HFFc6 (cell line): ENCODE measurements at places on chromosomes 1 and 21. TPM values are rescaled to one million over a fixed set of nuclear protein-coding genes. Genes with fewer than 3 reads are reported as not detected.

GRCh38 chr1:204211046-204211445, 2.7 kb downstream of the GOLT1A start:
- peaks cover 25% of the 10 kb centered on the region for H3K4me1 ChIP-seq
- H3K4me3 ChIP-seq: no peak overlapping the region
- DNase-seq: no peak
- no peak overlapping the region for H3K27ac ChIP-seq
- H3K27me3 ChIP-seq: peaks cover 2% of the 10 kb centered on the region; the same call in 1 of the 2 replicates
- H3K36me3 ChIP-seq: no peaks in the 10 kb centered on the region

Gene AJAP1
- total RNA-seq: not detected in 3 replicates

GRCh38 chr1:36471830-36472641, 7.9 kb upstream of the MRPS15 start:
- H3K36me3 ChIP-seq: no peaks in the 10 kb centered on the region
- H3K4me1 ChIP-seq: no peaks in the 10 kb centered on the region
- DNase-seq: no peak
- no peak overlapping the region for H3K27ac ChIP-seq
- no peak overlapping the region for H3K4me3 ChIP-seq
- H3K27me3 ChIP-seq: peaks cover 12% of the 10 kb centered on the region

Gene CD52
- not detected in 3 replicates for total RNA-seq

DNA sequence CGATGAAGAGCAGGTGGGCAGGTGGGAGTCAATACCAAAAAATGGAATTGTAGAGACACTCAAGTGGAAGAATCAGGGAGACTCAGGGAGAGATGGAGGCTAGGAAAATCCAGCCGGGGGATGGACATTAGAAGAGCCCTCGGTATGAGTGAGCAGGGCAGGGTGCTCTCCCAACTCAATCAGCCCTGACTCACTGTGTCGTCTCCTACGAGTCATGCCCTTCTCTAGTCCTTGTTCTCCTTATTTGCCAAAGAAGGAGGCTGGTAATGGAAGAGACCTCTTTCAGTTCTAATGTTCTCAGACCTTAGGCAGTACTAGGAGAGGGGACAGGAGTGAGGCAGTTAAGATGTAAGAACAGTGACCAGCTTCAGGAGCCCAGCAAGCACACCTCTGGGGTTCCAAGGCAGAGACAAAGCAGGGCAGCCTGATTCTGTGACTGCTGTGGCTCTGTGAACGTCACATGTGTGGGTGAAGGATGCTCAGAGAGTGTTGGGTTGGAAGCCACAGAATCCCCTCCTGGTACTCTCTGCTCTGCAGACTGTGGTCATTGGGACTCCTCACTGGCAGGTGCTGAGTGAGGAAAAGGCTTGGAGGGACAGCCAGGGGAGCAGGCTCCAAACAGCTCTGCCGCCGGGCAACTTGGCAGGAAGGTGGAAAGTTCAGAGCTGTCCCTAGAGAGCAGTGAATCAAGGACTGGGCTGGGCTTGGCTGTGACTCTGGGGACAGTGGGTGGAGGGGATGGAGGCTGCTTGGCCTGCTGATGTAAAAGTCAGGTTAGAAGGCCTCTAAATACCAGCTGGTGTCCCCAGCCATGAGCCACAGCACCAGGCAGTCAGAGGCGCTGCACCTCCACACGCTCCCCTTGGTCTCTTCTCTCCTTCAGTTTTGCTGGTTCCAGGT, 11.1 kb upstream of the GJA5 start:
- H3K4me3 ChIP-seq: peak overlapping the region; percentile 74
- peaks cover 16% of the 10 kb centered on the region; the same call in 1 of the 2 replicates for H3K27me3 ChIP-seq
- H3K36me3 ChIP-seq: no peaks in the 10 kb centered on the region
- peak overlapping the region; percentile 72; the same call in 1 of the 2 replicates for H3K27ac ChIP-seq
- peak; percentile 64 for DNase-seq
- peaks cover 45% of the 10 kb centered on the region for H3K4me1 ChIP-seq

- H3K27ac ChIP-seq: peak overlapping the region; percentile 57
- H3K4me1 ChIP-seq: peaks cover 50% of the 10 kb centered on the region
- H3K36me3 ChIP-seq: no peaks in the 10 kb centered on the region
- H3K27me3 ChIP-seq: no peaks in the 10 kb centered on the region
Measured at GRCh38 chr1:221858818-221859611, 117.1 kb upstream of the DUSP10 start.

- H3K4me1 ChIP-seq: peaks cover 5% of the 10 kb centered on the region
- H3K27me3 ChIP-seq: no peaks in the 10 kb centered on the region
- no peak overlapping the region for H3K4me3 ChIP-seq
- peaks cover 7% of the 10 kb centered on the region; the same call in 1 of the 2 replicates for H3K36me3 ChIP-seq
Measured at GRCh38 chr1:198865319-198865718, 226.5 kb downstream of the PTPRC start.

Gene KMO
- total RNA-seq: not detected in 2 replicates

DNA sequence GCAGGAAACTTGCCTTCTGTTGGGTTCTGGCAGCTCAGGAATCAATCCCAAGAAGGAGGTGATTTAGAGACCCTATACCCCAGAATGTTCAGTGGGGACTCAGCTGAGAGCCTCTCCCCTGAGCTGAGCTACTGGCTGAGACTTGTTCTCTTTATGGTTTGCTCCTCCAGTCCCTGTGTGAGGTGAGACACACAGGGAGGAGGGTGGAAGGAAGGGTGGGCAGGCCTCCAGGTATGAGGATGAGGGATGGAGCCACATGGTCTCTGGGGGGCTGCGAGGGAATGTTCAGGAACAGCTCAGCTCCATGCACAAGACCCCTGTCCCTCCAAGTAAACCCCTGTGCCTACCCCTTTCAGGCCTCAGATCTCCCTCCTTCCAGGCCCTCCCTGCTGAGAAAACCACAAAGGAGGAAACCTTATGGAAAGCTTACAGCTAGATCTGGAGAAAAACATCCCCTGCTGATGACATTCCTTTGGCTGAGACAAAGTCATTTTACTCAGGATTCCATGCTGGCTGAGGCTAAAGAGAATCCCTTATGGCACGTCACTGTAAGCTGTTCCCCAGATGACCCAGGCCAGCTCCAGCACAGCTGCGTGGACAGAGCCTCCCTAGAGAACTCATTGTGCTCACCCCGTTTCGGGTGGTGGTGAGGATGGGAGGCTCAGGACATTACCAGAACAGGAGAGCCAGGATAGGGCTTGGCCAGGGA, 91.5 kb upstream of the IPO9 start:
- peaks cover 10% of the 10 kb centered on the region for H3K36me3 ChIP-seq
- peaks cover 9% of the 10 kb centered on the region for H3K27me3 ChIP-seq
- peak overlapping the region; percentile 33 for H3K4me3 ChIP-seq
- DNase-seq: peak; percentile 83
- H3K4me1 ChIP-seq: peaks cover 86% of the 10 kb centered on the region

Gene PIGK
- 48.7 to 63.1 TPM (median 60.7 TPM) in 3 replicates for total RNA-seq

DNA sequence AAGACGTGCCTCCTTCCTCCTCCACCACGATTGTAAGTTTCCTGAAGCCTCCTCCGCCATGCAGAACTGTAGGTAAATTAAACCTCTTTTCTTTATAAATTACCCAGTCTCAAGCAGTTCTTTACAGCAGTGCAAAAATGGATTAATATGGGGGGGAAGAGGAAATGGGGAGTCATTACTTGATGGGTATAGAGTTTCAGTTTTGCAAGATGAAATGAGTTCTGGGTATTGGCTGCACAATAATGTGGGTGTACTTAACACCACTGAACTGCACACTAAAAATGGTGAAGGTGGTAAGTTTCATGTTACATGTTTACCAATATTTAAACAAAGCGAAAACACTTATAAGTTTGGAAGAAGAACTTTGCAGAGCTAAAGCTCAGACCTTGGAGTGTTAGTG, 24.3 kb upstream of the DISP1 start:
- H3K27ac ChIP-seq: no peak overlapping the region
- H3K36me3 ChIP-seq: no peaks in the 10 kb centered on the region
- peaks cover 20% of the 10 kb centered on the region for H3K27me3 ChIP-seq
- no peak for DNase-seq
- H3K4me3 ChIP-seq: no peak overlapping the region

DNA sequence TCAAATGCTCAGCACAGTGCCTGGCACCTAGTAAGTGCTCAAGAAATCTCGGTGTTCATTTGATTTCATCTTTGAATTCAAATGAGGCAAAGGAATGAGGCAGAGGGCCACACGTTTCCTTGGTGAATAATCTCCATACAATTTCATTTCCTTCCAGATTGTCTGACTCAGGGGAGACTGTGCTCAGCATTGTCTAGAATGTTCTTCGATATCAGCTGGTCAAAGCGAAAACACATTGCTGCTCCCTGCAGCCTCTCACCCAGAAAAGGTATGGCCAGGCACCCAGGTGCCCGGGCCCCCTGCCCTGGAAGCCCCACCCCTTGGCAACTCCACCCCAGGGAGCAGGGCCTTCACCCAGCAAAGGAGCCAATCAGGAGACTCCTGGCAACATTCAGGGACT, 55.8 kb downstream of the FBXO2 start:
- H3K4me1 ChIP-seq: peaks cover 5% of the 10 kb centered on the region; the same call in 1 of the 2 replicates
- H3K27ac ChIP-seq: no peak overlapping the region
- peak; percentile 21 for DNase-seq

DNA sequence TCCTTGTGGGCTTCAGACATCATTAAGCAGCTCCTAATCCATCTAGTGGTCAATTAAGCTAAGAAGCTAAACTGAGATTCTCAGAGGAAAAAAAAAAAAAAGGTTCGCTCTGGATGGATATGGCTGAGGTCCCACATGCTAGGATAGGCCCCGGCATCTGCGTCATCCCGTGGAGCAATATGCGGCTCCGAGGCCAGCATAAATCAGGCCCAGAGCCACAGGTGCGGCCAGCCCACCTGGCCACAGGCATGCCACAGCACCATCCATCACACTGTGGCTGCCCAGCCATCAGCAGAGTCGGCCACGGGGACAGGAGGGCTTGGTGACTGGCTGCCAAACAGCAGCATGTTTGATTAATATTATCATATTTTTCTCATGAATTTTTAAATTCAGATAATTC, 106.9 kb upstream of the TIAM1 start:
- H3K36me3 ChIP-seq: peaks cover 5% of the 10 kb centered on the region; the same call in 1 of the 2 replicates
- H3K4me3 ChIP-seq: no peak overlapping the region

Gene IFNAR1
- total RNA-seq: 46.2 to 48.4 TPM (median 47.3 TPM) in 3 replicates

DNA sequence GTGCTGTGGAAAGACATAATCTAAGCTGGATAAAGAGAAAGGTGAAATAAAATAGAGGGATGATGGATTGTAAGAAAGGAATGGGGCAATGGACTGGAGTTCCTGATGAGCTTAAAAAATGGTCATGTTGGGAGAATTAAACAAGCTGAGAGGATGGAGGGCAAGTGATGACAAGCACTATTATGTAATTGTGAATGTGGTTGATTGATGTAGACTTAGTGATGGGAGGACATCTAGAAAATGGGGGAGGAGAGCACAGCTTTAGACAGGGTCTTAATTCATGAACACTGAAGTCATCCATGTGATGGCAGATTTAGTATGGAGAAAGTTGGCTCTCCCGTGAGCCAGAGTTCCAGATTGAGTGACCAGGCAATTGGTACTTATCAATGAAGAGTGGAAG, 29.0 kb downstream of the DNAH14 start:
- H3K4me3 ChIP-seq: no peak overlapping the region
- H3K27me3 ChIP-seq: no peaks in the 10 kb centered on the region
- H3K27ac ChIP-seq: no peak overlapping the region
- H3K36me3 ChIP-seq: no peaks in the 10 kb centered on the region

Gene DNASE2B
- not detected in 3 replicates for total RNA-seq

- H3K4me3 ChIP-seq: no peak overlapping the region
- H3K27ac ChIP-seq: no peak overlapping the region
- peaks cover 6% of the 10 kb centered on the region; the same call in 1 of the 2 replicates for H3K36me3 ChIP-seq
- DNase-seq: no peak
Measured at GRCh38 chr1:175665616-175666015, 77.8 kb downstream of the TNR start.

Gene BRINP2
- not detected in 3 replicates for total RNA-seq

GRCh38 chr1:172343240-172344160, 77.0 kb upstream of the C1orf105 start:
- H3K27me3 ChIP-seq: peaks cover 1% of the 10 kb centered on the region; the same call in 1 of the 2 replicates
- H3K4me3 ChIP-seq: peak overlapping the region; percentile 84
- peak overlapping the region; percentile 96 for H3K27ac ChIP-seq

Gene FAM177B
- not detected in 3 replicates for total RNA-seq

DNA sequence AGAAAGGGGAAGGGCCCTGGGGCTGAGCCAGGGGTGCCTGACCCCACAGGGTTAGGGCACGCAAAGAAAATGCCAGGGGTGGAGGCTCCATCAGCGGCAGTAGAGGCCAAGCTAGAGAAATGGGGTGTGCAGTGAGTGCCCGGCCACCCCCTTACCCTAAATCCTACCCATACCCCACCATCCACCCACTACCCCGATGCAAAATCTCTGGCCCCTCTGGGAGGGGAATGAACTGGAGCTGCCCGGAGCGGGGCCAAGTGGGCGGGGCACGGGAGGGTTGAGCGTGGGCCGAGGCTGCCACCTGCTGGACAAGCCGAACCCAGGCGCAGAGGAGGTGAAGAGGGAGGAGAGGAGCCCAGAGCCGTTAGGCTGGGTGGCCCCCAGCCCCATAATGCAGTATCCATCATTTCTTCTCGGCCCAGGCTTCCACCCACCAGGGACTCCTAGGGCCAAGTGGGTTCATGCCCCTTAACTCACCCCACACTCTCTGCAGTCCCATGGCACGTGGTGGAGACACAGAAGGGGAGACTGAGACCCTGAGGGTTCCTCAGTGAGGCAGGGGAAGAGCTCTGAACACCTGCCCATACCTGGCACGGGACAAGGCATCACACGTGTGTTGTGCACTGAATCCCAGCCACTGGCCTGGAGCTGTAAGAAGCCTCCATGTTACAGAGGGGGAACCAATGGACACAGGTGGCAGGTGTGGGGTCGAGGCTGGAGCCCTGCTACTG, 1.4 kb upstream of the C1QC start:
- no peak overlapping the region for H3K4me3 ChIP-seq
- no peak overlapping the region for H3K27ac ChIP-seq
- H3K4me1 ChIP-seq: no peaks in the 10 kb centered on the region
- peak; percentile 25 for DNase-seq
- peaks cover 21% of the 10 kb centered on the region for H3K27me3 ChIP-seq
- H3K36me3 ChIP-seq: no peaks in the 10 kb centered on the region

Gene FLG2
- not detected in 3 replicates for total RNA-seq

DNA sequence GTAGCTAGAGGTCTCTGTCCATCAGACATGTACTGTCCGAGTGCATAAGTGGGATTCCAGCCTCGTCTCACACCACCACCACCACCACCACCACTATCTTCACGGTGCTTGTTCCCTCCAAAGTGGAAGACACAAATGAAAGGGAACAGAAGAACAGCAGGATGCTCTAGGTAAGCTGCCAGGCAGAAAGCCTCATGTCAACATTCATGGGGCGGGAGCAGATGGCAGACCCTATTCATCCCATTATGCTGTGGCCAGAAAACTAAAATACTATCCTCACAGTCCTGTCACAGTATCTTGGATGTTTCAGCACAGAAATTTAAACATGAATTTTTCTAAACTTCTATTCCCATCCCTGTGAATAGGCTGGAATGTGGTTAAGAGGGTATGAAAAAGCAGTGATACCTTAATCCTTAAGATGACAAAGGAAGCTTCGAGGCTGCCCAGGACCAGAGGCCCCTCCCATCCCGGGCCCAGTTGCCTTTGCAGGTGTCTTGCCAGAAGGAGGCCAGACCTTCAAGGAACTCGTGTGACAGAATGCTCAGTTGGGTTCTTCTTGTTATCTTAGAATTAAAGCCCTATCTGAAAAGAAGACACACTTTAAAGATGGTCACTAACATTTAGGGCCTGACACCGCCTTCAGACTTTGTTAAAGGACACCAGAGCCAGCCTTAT, 24.7 kb downstream of the APCS start:
- no peak for DNase-seq
- peaks cover 4% of the 10 kb centered on the region; the same call in 1 of the 2 replicates for H3K36me3 ChIP-seq

GRCh38 chr21:45293220-45293725, 5.6 kb upstream of the POFUT2 start:
- peak overlapping the region; percentile 92 for H3K27ac ChIP-seq
- peaks cover 11% of the 10 kb centered on the region for H3K27me3 ChIP-seq
- H3K4me1 ChIP-seq: peaks cover 81% of the 10 kb centered on the region
- H3K36me3 ChIP-seq: peaks cover 23% of the 10 kb centered on the region

GRCh38 chr1:16139473-16139962, 16.4 kb downstream of the EPHA2 start:
- H3K36me3 ChIP-seq: peaks cover 25% of the 10 kb centered on the region
- peak overlapping the region; percentile 73 for H3K4me3 ChIP-seq
- peak overlapping the region; percentile 93 for H3K27ac ChIP-seq
- H3K27me3 ChIP-seq: peaks cover 11% of the 10 kb centered on the region
- peaks cover 63% of the 10 kb centered on the region for H3K4me1 ChIP-seq
